CMK (cell line): ENCODE measurements at places on chromosomes 2 and 18.

DNA sequence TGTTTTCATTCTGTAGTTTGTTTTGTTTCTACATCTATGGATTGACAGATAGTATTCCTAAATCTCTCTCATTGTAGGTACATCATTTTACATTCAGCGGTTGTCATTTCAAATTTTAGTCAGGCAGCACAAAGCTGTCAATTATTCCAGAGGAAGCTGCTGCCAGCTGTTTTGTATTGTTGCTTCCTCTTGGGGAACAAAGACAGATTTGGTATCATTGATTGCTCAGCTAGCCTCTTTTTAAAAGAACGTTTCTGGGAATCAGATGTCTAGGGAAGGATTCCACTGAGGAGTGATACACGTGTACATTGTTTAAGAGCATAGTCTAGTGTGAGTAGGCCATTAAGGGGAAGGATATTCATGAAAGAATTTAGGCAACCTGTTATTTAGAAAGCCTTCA, 145.8 kb downstream of the AGPS start:
- no peak for DNase-seq

- no peak for DNase-seq
Measured at GRCh38 chr2:46803911-46804670, 111.5 kb downstream of the MCFD2 start.

- DNase-seq = no peak
Measured at GRCh38 chr18:50218432-50219197, 23.7 kb upstream of the MYO5B start.

- DNase-seq = no peak
Measured at GRCh38 chr18:36634573-36635216, 194.1 kb downstream of the TPGS2 start.

- DNase-seq = no peak
Measured at GRCh38 chr2:207770602-207771404, 1.1 kb upstream of the FZD5 start.

DNA sequence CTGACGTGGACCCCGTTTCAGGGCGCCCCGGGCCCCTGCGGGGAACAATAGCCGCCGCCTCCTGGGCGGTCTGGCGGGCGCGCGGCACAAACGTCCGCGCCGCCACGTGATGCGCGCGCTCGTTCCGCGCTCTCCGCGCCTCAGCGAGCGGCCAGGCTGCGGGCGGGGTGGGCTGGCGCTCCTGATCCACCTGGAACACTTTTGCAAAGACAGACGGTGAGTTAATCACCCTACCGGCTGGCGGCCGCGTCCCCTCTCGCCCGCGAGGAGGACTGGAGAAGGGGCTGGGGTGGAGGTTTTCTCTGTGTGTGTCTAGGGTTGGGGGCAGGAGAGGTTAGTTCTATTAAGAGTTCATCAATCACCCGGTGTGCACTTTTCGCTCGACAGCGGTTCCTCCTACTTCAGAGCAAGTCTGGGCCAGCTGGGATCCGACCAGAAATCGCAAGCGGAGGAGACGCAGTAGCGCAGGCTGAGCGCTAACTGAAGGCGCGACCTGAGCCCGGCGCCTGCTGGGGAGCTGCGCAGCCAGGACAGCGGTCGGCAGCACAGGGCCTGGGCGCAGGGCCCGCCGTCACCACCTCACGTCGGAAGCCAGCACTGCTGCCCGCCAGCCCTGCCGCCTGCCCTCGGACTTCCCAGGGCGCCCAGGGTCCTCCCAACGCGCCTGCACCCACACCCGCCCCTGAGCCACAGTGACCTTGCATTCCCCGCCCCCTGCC, 10.3 kb upstream of the HOXD1 start:
- no peak for DNase-seq

DNA sequence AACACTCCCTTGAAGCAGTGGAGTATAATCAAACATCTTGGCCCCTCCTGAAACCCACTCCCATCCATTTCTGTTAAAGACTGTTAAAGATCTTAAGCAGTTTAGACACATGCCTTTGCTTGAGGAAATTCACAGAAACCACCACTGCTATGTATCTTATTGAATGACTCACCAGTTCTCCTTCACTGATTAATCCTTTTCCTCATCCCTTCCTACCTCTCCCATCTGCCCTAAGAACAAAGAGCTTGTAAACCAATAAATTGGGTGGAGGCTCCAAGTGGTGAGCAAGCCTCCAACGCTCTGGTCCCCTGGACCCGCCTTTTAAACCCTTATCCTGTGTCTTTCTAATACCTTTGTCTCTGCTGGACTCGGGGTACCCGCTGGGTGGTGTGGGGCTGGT, 746.1 kb downstream of the LRP1B start:
- no peak for DNase-seq

DNA sequence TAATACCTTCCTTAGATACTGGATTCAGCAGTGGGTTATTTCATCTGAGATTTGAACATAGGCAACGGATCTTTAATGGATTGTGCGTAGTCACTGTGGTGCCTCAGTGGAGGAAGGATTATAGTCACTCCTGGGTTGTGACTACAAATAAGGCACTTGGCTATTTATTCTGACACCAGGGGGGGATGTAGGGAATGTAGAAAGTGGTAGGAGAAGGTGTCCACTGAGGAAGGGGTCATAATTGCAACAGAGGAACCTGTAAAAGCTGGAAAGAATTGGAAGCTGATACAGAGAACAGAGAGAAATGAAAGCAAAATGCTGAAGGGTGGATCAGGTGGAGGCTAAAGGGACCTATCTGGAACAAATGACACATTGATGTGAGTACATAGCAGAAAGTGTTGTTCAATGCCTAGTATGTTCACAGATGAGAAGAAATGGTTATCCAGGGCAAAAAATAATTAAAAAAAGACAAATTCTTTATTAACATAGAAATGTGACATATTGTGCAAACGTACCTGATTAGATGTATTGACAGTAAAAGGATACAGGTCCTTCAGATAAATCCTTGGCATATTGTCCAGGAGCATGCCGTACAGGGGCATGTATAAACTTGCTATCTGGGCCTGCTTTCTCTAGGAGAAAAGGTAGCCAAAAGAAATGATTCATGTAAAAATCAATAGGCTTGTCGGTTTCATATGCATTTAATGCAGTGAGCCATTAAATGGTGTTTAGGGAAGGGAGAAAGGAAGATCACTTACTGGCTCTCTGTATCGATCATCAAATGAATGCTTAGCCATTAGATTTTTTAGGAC, 91.2 kb upstream of the CCDC195 start:
- no peak for DNase-seq
